ENCODE measurements at places on chromosomes 12 and 14.
A peak's percentile ranks its signal among the peaks of the same experiment; 100 is the strongest.

DNA sequence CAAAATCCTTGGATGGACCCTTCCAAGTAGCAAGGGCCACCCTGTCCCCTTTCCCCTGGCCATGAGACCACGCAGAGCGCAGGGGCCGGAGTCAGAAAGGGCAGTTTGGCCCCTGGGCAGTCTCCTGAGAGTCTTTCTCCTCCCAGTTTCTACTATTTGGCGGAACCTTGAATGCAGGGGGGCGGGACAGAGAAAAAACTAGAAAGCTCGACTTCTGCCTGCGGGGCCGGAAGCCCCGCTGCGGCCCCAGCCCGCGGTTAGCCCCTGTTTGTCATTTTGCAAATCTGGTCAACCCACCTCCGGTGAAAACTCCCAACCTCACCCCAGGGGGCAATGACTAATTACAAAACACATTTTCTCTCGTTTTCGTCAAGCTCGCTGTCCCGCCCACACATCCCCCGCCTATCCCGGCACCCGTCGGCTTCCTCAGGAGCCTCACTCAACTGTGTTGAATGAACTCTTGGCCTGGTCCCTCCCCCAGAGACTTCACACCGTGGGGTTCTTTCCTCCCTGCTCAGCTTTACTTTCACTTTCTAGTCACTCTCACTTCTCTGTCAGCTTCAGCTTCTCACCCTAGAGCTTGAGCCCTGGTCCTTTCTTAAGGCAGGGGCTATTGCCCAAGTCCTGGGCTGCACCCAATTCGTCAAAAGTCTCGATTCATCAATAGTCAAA is 66.7 kb downstream of the IRF2BPL start:
- DNase-seq: peak; percentile 95

DNA sequence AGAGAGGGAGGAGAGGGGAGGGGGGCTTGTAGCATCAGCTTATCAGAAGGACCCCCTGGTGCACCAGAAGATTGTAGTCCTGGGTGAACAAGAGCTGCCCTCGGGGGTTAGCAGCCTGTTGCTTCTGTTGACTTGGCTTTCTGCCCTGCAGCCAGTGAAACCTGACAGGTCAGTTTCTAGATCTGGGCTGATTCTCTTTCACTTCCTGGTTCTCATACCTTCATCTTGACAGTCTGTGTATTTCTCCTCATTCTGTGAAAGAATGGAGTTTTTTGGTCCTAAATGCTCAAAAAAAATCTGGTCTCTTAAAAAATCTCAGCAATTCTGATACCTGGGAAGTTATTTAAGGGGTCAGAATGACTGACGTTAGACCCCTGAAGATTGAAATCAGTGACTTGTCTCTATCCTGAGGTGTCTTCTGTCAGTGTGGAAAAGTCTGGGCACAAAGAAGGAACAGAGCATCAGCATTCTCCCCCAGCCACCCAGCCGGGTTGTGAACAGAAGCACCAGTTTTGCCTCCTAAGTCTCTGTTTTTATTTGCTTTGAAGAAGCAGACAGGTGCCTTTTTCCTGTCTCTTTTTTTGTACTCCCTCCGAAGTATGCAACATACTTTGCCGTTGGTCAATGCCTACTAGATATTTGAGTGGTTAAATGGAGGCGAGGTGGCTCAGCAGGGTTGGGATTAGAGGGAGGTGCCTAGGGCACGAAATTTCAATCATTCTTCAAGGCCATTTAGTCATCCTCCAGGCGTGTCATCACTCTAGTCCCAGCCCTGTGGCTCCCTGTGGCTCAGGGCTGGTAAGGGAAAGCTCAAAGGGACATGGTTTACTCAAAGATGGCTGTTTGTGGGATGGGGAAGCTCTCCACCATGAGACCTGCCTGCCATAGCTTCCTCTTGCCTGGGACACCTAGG is 24.0 kb downstream of the TTC9 start:
- DNase-seq: peak; percentile 94

GRCh38 chr12:5554711-5555110 is 122.8 kb downstream of the NTF3 start:
- DNase-seq: no peak

DNA sequence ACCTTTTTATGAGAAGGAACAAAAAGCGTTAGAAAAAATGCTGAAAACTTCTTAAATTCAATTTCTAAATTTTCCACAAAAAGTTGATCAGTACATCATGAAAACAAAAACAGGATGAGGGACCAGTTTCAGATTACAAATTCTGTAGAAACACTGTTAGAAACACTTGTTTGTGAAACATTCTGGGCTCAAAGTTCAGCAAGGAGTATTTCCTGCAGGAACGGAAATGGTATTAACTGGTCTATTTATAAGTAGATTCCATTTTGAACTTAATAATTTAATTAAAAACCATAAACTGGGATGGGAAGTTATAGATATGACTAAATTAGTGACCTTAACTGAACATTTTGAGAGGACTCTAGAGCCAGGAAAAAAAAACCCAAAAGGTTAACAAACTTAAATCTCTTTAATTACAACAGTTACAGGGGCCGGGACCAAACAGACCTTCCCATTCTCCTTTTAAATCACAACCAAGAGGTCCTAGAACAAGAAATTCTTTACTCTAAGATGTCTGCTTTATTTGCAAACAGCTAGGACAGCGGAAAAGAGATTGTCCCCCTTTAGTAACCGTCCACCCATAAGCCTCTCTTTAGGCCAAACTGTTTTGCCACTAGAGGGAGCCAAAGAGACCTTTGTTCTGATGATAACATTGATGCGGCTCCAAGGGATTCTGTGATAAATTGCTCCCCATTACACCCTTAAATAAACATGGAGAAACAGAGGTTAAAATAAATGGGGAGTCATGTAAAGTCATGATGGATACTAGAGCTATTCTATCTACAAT is 69.0 kb upstream of the RERGL start:
- no peak for DNase-seq

- DNase-seq: peak; percentile 90
These were observed at the start of gene MRPL52 for GRCh38 chr14:22829661-22830442. Gene MRPL52 (plus strand): TSS chr14:22829887. CDS start chr14:22829913, 26 bp downstream.

DNA sequence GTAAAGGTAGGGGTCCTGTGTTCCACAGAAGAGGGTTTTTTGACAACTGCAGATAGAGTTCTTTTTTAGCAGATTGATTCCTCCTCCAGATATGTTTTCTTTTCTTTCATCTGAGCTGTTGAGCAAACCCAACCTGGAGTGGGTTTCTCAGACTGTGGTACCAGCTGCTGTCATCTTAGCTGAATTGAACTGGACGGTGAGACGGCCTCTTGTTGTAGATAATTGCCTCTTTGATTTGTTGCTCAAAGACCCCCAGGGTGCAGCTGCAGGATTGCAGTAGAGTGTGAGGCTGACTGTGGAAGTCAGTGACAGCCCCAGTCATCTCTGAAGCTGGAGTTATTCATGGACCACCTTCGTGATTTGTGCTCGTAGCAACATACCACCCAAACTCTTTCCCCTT is 317.7 kb downstream of the AACS start:
- no peak for DNase-seq

DNA sequence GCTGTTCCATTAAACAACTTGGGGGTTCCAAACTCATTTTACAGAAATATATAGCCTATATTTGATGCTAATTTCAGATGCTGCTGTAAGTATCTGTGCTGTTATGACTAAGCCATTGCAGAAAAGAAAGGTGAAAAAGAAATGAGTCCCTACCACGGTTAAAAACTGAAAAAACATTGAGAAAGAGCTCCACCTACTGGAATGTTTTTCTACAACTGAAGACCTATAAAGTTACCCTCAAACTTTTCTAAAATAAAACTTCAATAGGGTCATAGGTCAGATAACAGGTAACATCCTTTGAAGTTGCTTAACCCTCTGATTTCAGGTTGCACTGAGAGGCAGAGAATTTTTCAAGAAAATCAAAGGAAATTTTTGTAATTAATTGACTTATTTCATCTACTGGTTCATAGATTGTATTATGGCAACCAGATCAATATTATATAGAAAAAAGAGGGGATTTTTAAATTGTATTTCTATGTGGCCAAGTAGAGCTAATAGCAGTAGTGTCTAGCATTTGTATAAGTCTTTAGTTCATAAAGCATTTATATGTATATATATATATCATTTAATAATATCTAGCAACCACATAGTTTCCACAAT is 279.9 kb downstream of the RPS29 start:
- DNase-seq: no peak

GRCh38 chr12:63206494-63206893 is 55.5 kb upstream of the AVPR1A start:
- no peak for DNase-seq

GRCh38 chr14:68970038-68970612 is 9.0 kb downstream of the ACTN1 start:
- DNase-seq: peak; percentile 37

DNA sequence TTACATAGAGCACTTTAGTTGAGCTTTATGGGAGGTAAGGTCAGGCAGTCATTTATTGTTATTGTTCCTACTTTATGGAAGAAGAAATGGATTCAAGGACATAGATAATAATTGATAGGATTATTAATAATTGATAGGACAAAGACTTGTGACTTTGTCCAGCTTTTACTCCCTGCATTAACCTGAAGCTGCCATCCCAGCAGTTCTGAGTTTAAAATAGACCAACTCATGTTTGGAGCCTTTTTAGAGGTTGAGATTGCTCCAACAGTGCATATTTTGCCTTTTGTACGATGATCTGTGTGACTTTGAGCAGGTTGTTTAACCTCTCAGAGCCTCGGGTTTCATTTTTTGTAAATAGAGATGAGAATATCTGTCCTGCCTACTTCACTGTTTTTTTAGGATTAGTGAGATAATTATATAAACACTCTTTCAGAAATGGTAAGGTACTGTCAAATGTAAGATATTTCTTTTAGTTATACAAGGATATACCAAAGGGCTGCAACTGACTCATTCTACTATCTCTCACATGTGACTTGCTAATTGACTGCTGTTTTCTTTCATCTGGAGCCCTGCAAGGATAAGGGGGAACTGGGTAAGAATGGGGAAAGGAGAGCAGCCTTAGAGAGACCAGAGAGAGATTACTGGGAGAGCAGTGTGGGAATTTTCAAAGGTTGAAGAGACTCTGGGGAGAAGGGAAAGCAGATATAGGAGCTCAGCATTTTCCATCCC is 15.3 kb downstream of the WDR20 start:
- no peak for DNase-seq

GRCh38 chr12:92331383-92331782 is 185.7 kb upstream of the BTG1 start:
- DNase-seq: no peak

- DNase-seq: no peak
These were observed 132.7 kb upstream of the DYRK2 start for GRCh38 chr12:67515679-67516340.

DNA sequence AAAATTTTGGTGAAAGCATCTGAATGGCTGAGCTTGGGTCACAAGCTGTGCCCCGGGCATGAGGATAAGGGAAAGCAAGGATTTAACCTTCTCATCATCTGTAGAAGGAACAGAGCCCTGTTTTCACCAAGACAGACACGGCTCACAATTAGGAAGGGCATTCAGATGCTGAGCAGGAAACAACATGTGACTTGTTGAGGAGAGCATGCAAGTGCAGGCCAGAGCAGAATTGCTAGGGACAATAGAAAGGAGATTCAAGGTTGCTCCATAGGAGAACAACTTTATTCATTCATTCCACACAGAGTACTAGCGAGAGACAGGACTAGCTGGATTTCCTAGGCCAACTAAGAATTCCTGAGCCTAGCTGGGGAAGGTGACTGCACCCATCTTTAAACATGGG is 14.6 kb upstream of the RILPL1 start:
- DNase-seq: no peak

GRCh38 chr12:1047898-1048660 is 57.1 kb downstream of the ERC1 start:
- no peak for DNase-seq

GRCh38 chr12:19671695-19672094 is 232.4 kb downstream of the AEBP2 start:
- no peak for DNase-seq

GRCh38 chr12:46888568-46888967 is 62.8 kb upstream of the SLC38A4 start:
- DNase-seq: no peak

- peak; percentile 41 for DNase-seq
These were observed 678 bp downstream of the ZBTB25 start for GRCh38 chr14:64502887-64503433.

- no peak for DNase-seq
These were observed 295.0 kb downstream of the GPHN start for GRCh38 chr14:66802962-66803361.

GRCh38 chr12:4763549-4763948 is 43.3 kb downstream of the GALNT8 start:
- peak; percentile 8 for DNase-seq

- DNase-seq: no peak
These were observed 24.7 kb upstream of the WDR89 start for GRCh38 chr14:63666335-63666734.

DNA sequence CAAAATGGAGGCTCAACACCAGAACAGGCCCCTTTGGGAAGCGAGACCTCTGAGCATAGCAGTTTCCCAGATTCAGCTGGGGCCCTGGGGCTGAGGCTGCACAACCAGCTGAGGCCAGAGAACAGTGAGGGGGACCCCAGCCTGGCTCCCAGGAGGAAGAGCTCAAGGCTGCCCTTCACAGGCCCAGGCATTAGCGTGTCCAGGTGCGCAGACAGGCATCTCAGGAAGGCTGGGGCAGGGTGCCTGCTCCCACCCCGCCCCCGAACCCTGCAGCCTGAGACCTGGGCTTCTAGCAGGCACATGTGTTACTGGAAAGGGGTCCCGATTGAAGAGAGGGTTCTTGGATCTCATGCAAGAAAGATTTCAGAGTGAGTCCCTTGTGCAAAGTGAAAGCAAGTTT is 27.2 kb downstream of the CALM1 start:
- no peak for DNase-seq

DNA sequence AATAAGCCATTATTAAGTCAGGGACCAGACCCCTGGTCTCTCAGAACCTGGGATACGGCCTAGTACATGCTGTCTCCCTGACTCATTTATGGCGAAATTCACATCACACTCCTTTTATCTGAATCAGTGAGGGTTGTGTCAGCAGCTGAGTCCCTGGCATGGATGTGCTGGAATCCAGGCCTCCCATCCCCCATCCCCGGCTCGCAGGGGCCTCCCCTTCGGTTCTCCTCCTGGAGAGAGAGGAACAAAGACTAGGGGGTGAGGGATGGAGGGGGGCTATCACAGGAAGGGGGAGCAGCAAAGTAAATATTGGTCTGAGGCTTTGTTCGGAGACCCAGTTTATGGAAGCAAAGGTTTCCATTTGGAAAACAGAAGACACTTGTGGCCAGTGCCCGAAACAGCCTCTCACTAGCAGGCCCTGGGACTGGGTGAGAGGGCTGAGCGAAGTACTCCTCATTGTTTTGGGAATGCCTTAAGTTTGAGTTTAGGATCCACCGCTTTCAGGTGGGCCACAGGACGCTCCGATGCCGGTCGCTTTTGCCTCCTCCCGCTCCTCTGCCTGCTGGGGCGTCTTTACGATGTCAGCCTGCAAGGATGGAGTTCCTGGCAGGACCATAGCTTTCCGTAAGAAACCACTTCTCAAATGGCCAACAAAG is 145.0 kb downstream of the PRKCH start:
- no peak for DNase-seq

DNA sequence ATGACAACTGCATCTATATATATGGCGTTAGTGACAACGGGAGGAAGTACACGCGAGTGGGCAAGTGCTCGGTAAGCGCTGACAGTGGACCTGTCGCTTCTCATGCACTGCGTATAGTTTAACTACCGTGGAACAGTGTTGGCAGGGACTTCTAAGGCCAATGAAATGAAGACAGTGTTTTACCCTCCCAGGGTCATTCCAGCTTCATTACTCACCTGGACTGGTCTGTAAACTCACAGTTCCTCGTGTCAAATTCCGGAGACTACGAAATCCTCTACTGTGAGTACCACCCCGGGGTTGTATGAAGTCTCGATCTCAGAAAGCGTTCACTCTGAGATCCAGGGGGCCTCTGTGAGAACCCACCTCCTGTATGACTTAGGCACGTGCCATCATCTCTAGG is 129.2 kb upstream of the EVL start:
- DNase-seq: no peak

- no peak for DNase-seq
These were observed 211.8 kb downstream of the PPM1H start for GRCh38 chr12:62722971-62723680.

All from thyroid gland (tissue), 4 donors.